ENCODE measurements at places on chromosomes 16 and 17.

DNA sequence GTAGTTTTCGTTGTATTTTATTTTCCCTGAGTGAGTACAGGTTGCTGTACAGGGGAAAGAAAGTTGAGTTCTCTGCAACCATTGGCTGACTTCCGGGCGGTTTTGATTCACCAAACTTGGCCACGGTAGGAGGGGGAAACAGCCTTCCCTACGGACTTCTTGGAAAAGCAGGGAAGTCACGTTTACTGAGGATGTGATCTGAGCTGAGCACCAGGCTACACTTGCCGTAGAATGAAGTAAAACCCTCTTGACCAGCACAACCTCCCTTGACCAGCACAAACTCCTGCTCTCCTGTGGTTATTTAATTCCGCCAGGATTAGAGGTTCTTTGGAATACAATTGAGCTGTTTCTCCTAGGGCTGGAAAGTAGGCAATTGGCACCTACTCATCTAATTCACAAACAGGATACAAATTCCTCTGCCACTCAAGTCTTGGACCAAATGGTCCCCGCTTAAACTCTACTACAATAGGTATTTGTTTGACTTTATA lies 242.0 kb upstream of the RBFOX1 start:
- DNase-seq, result no peak

DNA sequence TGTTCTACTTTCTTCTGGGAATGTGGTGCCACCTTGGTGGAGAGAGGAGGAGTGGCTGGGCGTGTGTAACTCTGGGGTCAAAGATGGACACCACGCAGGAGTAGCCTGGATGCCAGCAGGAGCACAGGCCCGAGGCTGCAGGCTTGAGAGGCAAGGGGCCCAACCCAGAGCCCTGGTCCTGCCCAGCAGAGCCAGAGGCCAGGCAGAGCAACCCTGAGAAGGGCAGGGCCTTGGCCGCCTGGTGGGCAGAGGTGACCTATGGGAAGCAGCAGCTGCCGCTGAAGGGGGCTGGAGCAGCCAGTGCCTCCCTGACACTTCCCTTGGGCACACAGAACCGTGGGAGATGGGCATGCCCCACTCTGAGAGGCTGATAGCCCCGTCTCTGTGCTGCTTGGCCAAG lies 18.0 kb upstream of the CPSF4L start:
- no peak for DNase-seq

DNA sequence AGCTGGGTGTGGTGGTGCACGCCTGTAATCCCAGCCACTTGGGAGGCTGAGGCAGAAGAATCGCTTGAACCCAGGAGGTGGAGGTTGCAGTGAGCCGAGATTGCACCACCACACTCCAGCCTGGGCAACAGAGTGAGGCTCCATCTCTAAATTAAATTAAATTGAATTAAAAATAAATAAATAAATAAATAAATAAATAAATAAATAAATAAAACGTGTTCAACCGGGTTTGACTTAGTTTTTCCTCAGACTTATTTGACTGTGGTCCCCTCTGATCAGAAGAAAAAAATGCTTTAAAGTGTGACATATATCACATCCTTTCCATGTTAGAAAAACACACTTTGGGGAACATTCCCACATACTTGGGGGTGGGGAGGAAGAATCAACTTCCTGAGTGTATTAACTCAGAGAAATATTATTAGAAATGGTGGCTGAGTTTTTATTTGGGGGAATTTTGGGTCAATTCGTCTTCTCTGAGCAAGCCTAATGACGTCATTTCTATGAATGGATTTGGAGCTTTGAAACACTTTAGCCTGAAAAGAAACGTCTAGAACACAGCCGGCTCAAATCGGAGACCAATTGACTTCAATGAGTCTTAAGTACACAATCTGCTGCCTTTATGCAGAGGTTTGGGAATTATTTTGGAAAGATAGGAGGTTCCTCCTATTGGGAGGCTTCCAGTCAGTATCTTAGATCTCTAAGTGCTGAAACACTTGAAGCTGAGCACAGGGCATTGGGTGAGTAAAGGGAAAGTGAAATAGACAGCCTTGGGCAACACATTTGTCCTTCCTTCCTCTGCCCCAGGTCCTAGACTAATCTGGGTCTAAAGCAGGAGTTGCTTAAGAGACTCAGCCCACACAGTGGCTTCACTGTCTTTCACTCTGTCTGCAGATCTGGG lies 132.6 kb downstream of the PITPNC1 start:
- no peak for DNase-seq

- no peak for DNase-seq
Measured at GRCh38 chr16:89446136-89446974, 44.0 kb downstream of the ANKRD11 start.

DNA sequence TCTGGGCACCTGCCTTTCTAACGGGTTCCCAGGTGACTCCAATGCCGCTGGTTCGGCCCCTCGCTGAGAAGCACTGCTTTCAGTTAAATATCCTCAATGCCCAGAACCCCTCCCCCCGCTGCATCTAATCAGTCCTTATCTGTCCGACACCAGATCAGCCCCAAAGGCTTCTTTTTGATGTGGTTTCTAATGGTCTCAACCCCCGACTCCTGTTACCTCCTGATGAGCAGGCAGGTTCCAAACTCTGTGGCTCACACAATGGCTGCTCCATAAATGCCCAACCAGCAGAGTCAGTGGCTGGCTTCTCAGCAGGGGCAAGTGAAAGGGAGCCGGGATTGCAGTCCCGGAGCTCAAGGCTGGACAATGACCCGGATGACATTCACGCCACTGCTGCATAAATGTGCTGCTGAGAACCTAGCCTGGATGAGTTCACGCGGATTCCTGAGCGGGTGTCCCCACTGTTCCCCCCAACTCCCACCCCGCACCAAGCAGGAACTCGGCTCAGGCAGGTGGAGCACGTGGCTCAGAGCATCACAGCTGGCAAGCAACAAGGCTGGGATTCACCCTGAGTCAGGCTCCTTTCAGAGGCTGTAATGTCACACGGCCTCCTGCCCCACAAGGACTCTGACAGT lies 1.0 kb upstream of the SLC38A8 start:
- DNase-seq, result no peak

DNA sequence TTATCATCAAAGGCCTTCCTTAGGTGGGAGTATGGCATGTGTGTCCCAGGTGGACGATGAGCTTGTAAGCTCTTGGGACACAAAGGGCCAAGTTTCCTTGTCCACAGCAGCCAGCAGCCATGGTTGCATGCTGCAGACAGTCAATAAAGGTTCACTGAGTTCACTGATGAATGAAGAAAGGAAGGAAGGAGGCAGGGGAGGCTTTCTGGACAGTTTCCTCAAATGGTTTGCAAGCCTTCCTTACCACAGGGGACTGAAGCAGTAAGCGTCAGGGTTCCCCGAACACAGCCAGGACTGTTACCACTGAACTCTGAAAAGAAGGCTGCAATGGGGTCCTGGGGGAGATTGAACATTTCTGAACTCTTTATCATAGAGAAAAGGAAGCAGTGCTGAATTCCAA lies 111.1 kb downstream of the GAS7 start:
- DNase-seq, result no peak

GRCh38 chr17:66165537-66166123 lies 26.3 kb downstream of the CEP112 start:
- no peak for DNase-seq

DNA sequence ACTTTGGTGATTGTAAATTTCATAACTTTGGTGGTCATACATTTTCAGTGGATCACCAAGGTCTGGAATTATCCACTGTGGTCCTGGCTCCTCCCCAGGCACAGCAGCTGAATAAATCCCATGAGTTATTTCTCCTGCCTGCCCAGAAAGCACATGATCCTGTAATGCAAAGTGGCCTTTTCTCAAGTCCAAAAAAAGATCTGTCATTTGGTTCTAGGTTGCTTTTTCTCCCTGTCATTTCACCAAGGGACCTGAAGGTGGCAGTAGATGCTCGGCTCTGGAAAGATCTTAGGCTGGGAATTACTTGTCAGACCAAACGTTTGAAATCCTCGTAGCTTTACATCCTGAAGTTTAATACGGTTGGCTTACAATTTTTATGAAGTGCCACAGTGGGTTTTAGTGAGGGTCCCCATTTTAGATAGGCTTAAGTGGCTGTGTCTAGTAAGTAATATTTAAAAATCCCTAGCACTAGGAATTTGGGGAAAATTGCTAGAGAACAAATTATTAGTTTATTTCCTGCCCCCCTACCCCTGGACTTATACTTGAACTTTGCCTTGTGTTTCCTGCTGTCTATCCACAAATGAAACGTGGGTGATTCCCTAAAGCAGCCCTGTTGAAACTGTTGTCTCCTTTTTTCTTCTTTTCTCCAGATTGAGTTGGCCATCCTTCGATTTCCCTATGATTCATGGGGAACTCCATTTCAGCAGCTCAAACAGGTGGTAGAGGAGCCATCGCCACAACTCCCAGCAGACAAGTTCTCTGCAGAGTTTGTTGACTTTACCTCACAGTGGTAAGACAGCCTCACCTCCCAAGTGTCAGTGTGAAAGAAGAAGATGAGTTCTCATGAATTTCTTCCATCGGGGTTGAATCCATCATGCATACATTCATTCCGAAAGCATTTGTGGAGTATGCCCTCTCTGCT lies 111.7 kb downstream of the MAP2K6 start:
- no peak for DNase-seq

GRCh38 chr17:57505841-57506773 lies 239.0 kb downstream of the CCDC182 start:
- no peak for DNase-seq

DNA sequence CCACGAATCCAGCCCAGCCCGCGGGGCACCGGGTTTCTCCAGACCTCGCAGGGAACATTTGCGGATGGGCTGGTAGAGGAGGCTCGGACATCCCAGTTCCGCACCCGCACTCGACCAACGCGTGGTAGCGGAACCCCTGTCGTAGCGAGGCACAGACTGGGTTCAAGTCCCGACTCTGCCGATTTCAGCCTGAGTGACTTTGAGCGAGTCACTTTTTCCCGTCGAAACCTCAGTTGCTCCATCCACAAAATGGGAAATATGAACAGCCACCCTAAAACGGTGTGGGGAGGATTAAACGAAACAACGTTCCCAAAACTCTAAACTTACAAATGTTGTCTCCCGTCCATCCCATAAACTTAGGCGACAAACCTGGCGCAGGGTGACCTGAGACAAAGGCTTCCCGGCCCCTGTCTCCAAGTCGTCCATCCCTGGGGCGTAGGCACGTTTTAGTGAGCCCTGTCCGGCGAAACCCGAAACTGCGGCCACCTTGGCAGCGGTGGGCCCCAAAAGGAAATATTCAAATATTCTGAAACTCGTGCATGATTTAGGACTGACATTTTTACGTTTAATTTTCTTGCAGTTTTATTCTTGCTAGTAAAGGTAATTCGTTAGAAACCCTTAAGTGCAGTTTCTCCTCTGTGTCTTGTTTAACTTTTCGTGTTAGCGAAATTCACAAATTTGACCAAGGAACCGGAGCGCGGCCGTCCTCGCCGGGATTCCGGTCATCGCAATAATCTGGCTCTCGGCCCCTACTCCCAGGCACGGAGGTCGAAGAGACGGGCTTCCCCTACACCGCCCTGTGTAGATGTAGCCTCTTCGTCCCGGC lies 1.9 kb upstream of the MLLT6 start:
- DNase-seq, result no peak

GRCh38 chr17:37417852-37418251 lies 11.2 kb downstream of the TADA2A start:
- DNase-seq, result no peak

All from cortex of kidney (tissue), 1 donor.